Parietal lobe (tissue), 2 donors: ENCODE measurements at places on chromosomes 13 and 19. TPM values are rescaled to one million over a fixed set of nuclear protein-coding genes. Genes with fewer than 3 reads are reported as not detected.

Gene PPFIA3
- total RNA-seq, result 37.6 TPM

Gene GAPDHS
- not detected for total RNA-seq

Gene LILRB2
- total RNA-seq, result not detected

Gene PRX
- 1.9 TPM for total RNA-seq

Gene FAM83E
- total RNA-seq, result not detected

Gene PRR22
- 0.94 TPM for total RNA-seq

Gene ADGRE2
- 0.31 TPM for total RNA-seq

Gene MBD3L3
- total RNA-seq, result not detected

Gene UBE2L5
- total RNA-seq, result 0.63 TPM

Gene TNFSF9
- 1.9 TPM for total RNA-seq

Gene SOX1
- 15.7 TPM for total RNA-seq
